ENCODE measurements at places on chromosomes 11 and 22.

DNA sequence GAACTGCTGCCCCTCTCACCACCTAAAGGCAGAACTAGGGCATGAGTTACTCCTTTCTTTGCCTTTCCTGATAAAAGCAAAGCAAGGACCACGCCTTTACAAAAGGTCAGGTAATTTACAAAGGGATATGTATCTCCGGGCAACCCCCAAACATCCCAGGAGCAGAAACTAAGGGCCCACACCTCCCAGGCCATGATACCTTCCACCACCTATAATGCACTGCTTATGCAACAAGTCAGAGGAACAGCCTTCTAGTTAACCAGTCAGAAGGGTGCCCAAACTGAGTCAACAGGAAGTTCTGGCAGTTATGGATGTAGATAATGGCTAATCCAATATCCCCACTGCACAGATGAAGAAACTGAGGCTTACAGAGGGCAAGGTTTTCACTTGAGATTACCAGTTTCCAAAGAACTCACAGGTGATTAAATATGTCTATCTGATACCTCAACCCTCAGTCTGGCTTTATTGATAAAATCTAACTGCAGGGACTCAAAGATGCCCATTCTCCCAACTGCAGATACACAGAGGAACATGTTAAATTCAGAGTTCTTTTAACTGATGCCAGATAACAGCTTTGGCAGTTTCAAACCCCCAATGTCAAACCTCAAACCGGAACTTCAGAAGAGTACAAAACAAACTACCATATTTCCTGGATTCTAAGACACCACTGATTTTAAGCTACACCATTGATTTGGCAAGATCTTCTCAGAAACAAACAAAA, 16.8 kb upstream of the CASTOR1 start:
- no peak for DNase-seq

- no peak for DNase-seq
Measured at GRCh38 chr11:126938718-126939117, 61.9 kb downstream of the KIRREL3 start.

- DNase-seq = no peak
Measured at GRCh38 chr11:86370922-86371594, 3.6 kb upstream of the CCDC81 start.

GRCh38 chr11:132623511-132623910, 908.8 kb downstream of the OPCML start:
- no peak for DNase-seq

- DNase-seq = no peak
Measured at GRCh38 chr11:62144641-62145255, 20.9 kb downstream of the INCENP start.

- DNase-seq = no peak
Measured at GRCh38 chr11:35109041-35109440, 29.9 kb upstream of the CD44 start.

GRCh38 chr22:27196606-27197005, 539.2 kb downstream of the MIAT start:
- no peak for DNase-seq

DNA sequence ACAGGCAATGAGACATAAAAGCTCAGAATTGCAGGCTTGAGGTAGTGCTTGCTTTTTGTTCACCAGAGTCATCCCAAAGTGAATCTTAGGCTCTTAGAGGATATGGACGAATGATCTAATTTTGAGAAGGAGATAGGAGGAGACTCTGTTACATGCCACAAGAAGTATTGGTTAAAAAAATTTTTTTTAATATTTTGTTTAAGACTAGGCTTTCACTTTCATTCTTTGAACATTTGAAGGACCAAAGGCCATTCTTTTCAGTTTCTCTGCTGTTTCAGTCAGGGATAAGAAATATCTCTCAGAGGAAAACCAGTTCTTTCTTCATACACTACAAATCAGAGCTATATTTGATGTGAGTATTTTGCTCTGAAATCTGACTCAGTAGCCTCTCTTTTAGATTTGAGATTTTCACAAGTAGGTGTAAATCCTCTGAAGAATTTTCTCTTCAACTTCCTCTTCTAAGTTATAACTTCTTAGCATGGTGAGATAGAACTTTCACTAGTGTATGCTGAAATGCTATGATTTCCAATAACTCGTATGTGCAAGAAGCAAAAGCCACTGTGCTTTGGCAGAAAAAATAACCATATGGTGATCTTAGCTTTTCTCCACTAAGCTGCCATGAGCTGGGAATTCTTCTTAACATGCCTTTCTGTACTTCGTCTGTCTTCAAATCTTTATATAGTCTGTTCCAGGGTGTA, 24.1 kb upstream of the FAM181B start:
- DNase-seq = no peak

- no peak for DNase-seq
Measured at GRCh38 chr11:2235588-2236326, 34.6 kb downstream of the ASCL2 start.

DNA sequence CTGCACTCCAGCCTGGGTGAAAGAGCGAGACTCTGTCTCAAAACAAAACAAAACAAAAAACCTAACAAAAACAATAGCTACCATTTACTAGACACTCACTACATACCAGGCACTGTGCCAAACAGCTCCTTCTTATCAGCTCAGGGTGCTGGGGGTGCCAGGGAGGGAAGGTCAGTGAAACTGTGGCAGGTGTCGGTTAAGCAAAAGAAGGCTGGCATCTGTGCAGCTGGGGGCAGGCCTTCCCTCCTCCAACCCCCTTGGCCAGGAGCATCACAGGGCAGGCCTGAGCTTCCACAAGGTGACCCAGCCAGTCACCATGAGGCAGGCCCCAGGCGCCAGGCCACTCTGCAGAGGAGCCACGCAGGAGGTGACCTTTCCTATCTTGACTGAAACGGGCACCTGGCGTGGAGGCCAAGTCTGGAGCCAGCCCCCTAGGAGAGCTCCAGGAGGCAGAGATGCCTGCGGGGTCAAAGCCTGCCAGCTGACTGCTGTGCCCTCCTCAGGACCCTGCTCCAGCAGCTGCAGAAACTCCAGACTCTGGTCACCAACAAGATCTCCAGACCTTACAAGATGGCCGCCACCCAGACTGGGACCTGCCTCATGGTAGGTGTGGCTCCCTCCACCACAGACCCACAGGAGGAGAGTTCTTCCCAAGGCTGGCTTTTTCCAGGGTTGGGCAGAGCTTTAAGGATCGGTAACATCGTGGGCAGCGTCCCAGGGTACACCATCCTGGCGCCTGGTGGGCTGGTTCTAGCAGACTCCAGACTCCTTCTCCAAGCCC, 31.3 kb upstream of the DGKZ start:
- DNase-seq = no peak

DNA sequence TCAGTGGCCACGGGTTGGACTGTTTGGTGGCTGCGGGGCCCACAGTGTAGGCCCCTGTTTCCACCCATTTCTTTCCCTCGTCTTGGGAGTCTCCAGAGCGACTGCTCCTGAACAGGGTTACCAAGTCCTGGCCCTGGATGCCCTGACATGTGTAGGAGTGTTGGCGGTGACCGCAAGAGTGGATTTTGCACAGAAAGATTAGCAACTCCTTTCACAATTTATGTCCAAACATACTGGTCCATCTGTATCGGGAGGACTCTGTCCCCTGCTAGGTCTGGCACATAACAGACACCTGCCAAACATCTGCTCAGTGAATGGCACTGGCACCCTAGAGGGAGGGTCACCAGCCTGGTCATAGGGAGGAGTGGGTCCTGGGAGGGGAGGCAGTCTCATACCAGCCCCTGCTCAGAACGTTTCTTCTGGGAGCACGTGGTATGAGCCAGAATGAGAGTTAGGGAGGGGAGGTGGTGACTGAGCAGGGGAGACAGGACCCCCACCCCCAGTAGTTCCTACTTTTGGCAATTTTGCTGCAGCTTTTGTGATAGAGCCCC, 3.4 kb upstream of the APOA1 start:
- no peak for DNase-seq

DNA sequence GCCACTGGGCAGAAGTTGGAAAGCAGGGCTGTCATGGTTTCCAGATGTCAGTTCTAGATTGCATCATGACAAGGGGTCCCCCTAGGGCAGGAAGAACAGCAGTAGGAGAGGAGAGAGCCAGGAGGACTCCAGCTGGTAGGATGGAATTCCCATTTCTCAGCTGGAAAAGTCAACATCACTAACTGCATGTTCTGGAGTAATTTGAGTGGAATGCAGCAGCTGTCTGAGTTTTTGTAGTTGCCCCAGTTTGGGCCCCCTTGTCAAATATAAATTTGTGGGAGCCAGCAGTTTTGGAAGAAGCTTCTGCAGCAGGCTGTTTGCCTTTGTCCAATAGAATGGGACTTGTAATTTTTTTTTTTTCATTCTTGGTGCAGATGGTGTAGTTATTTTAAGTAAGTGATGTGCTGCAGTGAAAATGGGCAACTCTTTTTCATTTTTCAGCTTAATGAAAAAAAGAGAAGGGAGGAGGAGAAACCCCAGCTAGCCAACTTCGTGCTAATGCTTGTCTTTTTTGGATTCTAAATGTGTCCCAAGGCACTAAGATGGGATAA, 86.9 kb downstream of the LDLRAD3 start:
- DNase-seq = no peak

DNA sequence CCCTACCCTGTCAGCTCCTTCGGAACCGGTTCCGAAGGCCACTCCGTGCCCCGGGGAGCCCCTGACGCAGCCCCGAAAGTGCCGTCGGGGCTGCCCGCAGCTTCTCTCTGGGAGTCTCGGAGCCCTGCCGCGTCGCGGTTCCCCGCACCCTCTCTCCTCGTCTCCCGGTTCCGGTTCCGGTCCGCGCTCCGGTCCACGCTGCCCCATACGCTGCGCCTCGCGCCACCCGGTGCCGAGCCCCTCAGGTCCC, 618 bp downstream of the MTA2 start:
- DNase-seq = no peak

GRCh38 chr11:134070342-134070845, 1.5 kb downstream of the JAM3 start:
- no peak for DNase-seq

GRCh38 chr11:24181395-24182047, 315.3 kb upstream of the LUZP2 start:
- DNase-seq = no peak

- no peak for DNase-seq
Measured at GRCh38 chr22:36246718-36247117, 6.2 kb upstream of the APOL1 start.

GRCh38 chr11:70322666-70323065, 52.2 kb downstream of the PPFIA1 start:
- DNase-seq = no peak

DNA sequence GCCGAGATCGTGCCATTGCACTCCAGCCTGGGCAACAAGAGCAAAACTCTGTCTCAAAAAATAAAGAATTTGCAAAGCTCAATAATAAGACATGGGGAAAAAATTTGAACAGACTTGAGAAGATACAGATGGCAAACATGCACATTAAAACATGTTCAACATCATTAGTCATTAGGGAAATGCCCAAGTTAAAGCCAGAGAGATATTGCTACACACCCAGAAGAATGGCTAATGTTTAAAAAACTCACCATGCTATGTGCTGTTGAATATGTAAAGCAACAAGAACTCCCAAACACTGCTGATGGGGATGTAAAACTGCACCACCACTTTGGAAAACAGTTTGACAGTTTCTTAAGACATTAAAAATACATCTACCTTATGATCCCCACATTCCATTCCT, 12.6 kb downstream of the LRRC75B start:
- DNase-seq = no peak

DNA sequence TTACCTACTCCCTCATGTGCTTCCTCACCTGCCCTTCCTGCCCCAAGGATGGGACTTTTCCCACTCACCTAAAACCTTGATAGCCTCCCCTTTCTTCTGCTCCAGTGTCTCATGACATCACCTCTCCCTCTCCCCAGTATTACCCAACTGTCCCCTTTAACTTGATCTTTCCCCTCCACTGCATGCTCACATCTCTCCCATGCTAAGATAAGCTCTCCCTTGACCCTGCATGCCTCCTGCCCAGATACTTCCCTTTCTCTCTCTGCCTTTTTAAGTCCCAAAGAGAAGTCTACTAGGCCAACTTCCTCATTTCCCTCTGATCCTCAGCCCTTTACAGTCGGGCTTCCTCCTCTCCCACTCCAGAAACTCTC, 14.8 kb downstream of the CD3E start:
- DNase-seq = no peak

DNA sequence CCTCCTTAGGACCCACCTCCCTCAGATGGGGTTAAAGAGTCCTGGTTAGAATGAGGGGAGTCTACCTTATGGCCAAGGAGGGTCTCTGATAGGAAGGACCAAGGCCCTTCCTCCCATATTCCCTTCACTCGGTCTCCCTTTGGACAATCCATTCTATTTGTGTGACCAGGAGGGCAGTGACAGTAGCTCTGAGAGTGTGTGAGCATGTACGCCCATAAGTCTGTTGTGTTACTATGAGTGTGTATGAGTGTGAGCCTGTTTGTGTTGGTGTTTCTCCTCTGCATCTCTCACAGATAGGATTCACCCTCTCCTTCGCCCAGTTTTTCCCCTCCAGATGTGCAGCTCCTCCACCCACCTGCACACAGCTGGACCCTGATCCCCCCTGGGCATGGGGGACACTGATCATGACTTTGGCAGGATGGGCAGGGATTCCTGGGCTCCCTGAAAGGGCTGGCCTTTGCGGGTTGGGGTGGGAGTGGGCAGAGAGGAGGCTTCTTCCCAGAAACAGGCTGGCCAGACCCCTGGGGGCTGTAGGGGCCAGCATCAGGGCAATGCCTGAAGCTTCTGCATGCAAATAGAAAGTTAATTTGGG, 14.5 kb downstream of the PHLDB1 start:
- no peak for DNase-seq

- no peak for DNase-seq
Measured at GRCh38 chr11:116986521-116987105, 111.6 kb downstream of the SIK3 start.

DNA sequence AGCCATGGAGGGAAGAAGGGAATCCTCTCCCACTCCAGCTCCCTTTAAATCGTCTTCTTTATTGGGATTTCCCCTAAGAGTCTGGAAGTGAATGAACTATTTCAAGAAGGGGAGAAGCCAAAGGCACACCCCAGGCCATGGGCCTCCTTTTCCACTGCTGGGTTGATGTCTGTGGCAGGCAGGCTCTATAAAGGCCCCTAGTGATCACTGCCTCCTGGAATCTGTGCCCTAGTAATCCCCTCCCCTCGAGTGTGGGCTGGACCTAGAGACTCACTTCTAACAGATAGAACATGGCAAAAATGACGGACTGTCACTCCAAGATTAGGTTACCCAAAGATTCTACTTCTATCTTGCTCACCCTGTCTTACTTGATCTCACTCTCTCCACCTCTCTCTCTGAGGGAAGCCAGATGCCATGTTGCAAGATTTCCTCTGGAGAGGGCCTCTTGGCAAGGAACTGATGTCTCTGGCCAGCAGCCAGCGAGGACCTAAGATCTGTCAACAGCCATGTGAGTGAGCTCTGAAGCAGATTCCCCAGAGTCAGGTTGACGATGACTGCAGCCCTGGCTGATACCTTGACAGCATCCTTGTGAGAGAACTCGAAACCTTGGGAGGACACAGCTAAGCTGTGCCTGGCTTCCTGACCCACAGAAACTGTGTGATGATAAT, 444.8 kb downstream of the SOX6 start:
- no peak for DNase-seq

- no peak for DNase-seq
Measured at GRCh38 chr11:121238956-121239355, 53.6 kb upstream of the SC5D start.

DNA sequence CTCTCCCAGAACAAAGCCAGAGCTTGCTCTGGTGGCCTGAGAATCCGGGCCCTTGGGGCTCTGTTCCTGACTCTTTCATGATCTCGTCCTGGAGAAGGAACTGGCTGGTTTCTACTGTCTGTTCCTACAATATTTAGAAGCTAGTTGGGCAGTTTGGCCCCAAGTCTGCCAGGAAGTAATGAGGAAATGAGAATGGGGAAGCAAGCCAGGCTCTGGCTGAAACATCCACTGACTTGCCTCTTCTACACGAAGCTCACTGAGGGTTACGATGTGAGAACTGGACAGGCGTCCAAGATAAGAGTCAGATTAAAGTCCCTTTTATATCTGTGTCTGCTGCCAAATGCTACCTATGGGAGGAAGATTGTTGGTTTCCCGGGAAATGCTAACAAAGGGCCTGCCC, 110.0 kb upstream of the KIRREL3 start:
- no peak for DNase-seq
